ENCODE measurements at places on chromosomes 1 and 21. TPM values are rescaled to one million over a fixed set of nuclear protein-coding genes. Genes with fewer than 3 reads are reported as not detected.

The BCAN gene
- total RNA-seq = 219 TPM

The FYB2 gene
- 3.9 TPM for total RNA-seq

The LCE3D gene
- not detected for total RNA-seq

The FCRL4 gene
- not detected for total RNA-seq

The SPRR2A gene
- total RNA-seq = not detected

The VANGL2 gene
- total RNA-seq = 17.8 TPM

The GBP3 gene
- 1.4 TPM for total RNA-seq

The GJC2 gene
- total RNA-seq = 0.92 TPM

The PKP1 gene
- 0.92 TPM for total RNA-seq

The CDK18 gene
- 3.0 TPM for total RNA-seq

The SPATA1 gene
- 1.4 TPM for total RNA-seq

The NPR1 gene
- 0.46 TPM for total RNA-seq

The GPR37L1 gene
- total RNA-seq = 6.5 TPM

The RNF11 gene
- total RNA-seq = 199 TPM

The DYNLT4 gene
- not detected for total RNA-seq

The EPHB2 gene
- 36.9 TPM for total RNA-seq

The OR2L8 gene
- total RNA-seq = 2.5 TPM

The AIM2 gene
- 9.9 TPM for total RNA-seq

The CDCP2 gene
- total RNA-seq = not detected

The PROK1 gene
- not detected for total RNA-seq

The KRTAP11-1 gene
- not detected for total RNA-seq
